Stimulated activated CD4-positive, alpha-beta T cell treated with anti-CD3 and anti-CD28 coated beads, Interleukin-15, amount 100 ng/mL, for 1 hour (primary cell): ENCODE measurements at places on chromosomes 16 and 17.

DNA sequence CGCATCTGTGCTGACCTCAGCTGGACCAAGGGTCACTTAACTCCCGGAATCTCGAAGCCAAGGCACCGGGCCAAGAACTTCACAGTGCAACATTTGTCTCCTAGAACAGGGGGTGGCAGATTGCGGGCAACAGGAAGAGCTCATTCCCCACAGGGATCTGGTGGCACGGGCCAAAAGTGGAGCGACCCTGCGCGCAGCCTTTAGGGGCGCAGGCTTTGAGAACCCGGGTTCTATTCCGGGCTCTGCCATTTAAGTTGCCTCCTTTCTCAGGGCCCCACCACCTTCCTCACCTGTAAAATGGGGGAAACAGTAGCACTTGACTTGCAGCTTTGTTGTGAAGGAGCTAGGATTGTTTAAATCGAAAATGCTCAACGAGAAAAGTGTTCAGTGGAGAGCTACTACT, 651 bp downstream of the SHMT1 start:
- no peak for DNase-seq

GRCh38 chr16:81394966-81395655, 49.5 kb upstream of the CMIP start:
- no peak for DNase-seq

DNA sequence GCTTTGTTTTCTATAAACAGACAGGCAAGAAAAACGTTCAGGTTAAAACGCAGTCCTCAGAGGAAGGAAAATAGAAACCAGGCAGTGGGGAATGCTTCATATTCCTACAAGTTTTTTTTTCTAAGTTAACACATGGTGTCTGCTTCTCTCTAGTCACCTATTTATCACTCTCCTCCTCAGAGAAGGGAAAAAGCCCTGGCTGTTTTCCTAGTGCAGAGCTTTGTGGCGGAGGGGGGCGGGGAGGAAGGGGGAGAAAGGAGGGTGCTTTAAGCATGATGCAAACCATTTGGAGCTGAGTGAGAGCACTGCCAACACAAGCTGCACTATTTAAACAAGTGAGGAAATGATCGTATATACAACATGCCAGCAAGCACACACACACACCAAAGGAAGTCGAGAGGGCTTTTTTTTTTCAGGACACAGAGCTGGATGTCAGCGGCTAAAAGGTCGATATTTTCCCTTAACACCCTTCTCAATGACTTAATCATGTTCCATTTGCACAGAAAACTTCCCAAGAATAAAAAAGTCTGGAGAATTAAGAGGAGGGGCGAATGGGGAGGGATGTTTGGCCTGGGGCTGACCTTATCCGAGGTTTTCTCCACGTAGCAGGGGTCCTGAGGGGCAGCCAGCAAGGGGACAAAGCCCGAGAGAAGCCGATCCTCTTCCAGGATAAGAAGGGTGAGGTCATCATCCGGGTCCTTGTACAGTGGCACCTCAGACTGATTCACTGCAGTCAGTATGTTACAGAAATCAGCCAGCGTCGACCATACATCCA, 117.4 kb downstream of the HIC1 start:
- DNase-seq, result no peak

DNA sequence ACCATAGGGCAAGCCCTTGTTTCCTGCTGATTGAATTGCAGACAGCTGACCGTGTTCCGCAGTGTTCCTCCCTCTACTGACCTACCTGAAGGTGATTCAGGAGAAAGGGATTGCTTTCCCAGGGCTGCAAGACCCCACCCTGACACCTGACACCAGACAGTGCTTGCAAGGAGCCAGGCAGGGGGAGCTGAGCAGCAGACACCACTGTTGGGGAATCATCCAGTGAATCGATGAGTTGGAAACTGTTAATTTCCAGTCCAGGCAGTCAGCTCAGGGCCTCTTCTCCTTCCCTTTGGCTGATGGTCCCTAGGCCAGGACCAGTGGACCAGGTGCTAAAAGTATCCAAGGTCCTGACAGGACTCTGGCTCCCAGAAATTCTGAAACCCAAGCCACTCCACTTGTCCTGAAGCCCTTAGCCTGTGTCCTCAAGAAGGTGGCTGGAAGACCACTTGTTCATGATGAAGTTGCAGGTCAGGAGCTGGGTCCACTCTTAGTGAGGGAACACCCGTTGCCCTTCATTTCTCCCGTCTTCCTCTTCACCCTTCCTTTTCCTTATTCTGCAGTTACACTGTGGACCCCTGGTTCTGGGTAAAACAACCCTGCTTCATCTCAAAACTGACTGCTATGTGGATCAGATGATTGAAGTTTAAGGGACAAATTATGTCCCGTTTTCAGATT, 9.5 kb upstream of the UNK start:
- no peak for DNase-seq

DNA sequence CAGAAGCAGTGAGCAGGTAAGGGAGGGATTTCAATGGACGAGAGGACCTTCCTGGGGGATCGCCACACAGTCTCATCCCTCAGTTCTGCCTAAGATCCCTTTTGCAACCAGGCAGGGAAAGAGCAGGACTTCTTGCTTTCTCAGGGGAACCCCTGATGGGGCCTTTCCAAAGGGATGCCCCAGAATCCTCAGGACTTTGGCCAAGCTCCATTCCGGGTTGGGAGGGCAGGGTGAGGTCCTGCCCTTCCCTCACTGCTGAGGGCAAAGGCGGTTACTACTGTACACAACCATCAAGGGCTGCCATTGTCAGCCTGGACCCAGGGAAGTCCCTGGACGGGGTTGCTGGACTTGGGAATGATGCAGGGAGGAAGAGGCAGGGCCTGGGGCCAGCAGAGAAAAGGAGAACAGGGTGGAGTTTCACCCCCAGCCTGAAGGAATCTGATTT, 9.7 kb downstream of the PRR29 start:
- no peak for DNase-seq

DNA sequence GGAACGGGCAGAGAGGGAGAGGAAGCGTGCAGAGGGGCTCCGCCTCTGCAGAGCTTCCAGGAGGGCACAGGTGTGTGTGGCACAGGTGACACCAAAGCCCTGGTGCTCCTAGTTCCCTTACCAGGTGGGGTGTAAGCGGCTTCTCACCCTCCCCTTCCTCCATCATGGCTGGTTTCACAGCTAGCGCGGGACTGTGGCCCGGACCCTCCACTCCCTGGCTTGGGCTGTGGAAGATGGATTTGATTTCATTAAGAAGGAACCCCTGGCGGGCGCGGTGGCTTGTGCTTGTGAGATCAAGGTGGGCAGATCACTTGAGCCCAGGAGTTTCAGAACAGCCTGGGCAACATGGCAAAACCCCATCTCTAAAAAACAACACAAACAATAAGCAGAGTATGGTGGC, 241.2 kb upstream of the GSE1 start:
- no peak for DNase-seq

GRCh38 chr16:49409121-49409520, 35.5 kb downstream of the C16orf78 start:
- DNase-seq, result no peak

DNA sequence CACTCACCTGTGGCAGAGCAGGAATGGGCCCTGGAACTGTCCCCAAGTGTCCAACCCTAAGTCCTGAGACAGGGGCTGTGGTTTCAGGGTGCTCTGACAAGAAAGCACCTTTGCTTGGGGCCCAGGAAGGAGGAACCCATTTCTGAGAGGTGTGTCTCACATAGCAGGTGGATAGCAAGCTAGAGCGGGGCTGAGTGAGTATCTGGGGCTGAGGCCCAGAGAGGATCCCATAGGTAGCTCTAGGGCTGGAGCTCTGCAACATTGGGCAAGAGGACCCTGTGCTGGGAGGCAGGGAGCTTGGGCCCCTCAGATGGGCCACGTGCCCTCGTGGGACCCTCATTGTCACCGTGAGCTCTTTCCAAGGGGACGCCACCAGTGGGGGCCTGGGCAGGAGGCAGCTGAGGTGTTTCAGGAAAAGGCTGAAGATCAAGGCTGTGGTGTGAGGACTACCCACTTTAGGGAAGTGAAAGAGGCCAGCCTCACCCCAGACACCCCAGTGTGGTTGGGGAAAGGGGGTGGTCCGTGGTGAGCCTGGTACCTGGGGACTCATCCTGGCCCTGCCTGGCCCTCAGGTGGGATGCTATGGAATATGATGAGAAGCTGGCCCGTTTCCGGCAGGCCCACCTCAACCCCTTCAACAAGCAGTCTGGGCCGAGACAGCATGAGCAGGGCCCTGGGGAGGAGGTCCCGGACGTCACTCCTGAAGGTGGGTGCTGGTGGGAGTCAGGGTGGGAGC, 5.3 kb downstream of the DEF8 start:
- DNase-seq, result no peak

DNA sequence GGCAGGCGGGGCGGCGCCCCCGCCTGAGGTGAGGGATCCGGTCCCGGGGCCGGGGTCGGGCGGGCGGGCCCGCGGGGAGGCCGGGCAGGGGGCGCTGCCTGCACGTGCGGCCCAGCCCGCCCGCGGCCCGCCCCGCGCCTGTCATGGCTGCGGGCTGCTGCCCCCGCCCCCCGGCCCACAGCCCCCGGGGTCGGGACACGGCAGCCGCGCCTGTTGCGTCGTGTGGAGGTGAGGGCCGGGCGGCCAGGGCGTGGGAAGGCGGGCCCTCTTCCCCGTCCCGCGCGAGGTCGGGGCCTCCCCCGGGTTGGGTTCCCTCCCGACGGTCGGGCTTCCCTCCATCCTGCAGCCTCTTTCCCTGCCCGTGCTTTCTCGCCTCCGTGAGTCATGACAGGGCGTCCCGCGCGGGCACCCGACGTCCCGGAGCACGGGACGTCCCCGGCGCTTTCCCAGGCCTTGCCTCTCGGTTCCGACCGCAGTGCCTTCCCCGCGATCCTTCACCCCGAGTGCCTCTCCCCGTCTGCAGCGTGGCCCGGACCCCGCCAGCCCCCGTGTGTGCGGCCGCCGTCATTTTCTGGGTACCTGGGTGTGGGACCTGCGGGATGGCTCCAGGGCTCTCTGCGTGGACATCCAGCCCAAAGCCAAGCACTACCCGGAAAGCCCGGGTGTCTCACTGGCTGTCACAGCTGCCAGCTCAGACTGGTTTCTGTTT, 76.7 kb downstream of the CHD9 start:
- DNase-seq, result peak; percentile 6

- DNase-seq, result no peak
These were observed 443.5 kb downstream of the GRIN2A start for GRCh38 chr16:9738690-9739089.

GRCh38 chr17:39636927-39637736, at the start of gene STARD3:
STARD3 (plus strand) TSS chr17:39637144; CDS start chr17:39653532, 16,388 bp downstream.
- DNase-seq, result peak; percentile 88

DNA sequence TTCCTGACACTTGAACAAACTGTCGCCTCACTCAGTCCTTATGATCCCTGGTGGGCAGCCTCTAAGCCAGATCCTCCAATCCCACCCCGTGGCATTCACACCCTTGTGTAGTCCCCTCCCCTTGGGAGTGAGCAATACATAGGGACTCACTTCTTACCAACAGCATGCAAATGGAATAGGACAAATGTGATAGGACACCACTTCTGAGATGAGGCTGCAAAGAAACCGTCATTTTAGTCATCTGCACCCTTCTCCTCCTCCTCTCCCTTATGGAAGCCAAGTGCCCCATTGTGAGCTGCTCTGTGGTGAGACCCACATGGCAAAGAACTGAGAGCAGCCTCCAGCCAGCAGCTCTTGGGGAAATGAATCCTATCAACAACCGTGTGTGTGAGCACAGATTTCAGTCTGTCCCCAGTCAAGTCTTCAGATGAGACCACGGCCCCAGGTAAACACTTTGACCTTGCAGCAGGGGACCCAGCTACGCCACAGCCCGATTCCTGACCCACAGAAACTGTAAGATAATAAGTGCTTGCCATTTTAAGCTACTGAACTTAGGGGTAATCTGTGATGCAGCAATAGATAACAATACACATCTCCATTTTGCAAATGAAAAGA, 46.9 kb downstream of the ZFHX3 start:
- no peak for DNase-seq

DNA sequence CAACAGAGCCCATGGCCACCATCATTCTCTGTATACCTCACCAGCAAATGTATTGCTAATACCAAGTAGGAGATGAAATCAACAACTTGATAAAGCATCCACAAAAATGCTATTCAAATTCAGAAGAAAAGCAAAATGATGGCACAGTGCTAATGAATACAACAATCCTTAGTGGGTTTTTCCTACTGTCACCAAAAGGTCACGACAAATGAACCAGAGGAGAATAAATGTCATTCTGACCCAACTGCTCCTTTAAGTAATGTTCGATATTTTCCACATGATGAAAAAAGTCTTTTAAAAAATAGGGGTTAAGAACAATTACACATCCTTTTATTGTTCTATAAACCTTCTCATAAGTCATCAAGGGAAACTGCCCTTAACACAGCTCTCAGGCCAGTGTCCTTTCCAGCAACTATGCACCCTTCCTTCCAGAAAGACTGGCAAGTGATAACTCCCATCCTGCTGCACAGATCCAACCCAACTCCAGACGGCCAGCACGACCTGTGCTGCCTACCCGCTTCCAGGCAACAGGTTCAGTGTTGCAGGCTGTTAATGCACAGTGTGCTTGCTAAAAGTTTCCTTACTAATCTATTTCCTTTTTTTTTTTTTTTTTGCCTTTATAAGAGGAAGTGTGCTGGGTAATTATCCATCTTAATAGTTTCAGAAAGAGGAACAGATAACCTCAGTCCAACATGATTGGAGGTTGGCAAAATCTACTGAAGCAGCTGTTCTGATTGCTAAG, 15.4 kb downstream of the FBXO31 start:
- DNase-seq, result no peak

- DNase-seq, result no peak
These were observed 9.5 kb upstream of the CDH15 start for GRCh38 chr16:89161763-89162713.
